ENCODE measurements at places on chromosomes 5 and 9. TPM values are rescaled to one million over a fixed set of nuclear protein-coding genes. Genes with fewer than 3 reads are reported as not detected.

OTP gene
- total RNA-seq = not detected

NR2F1 gene
- total RNA-seq = 88.4 TPM

PCDHB9 gene
- total RNA-seq = 0.73 TPM

- peak; percentile 100 for DNase-seq
- H3K4me3 ChIP-seq = peak overlapping the region; percentile 38
- H3K27me3 ChIP-seq = no peaks in the 10 kb centered on the region
- H3K4me1 ChIP-seq = peaks cover 54% of the 10 kb centered on the region
- H3K27ac ChIP-seq = peak overlapping the region; percentile 71
These were observed 147.0 kb upstream of the RASA1 start for GRCh38 chr5:87120518-87121303.

- DNase-seq = no peak
- H3K4me1 ChIP-seq = peaks cover 12% of the 10 kb centered on the region
- no peaks in the 10 kb centered on the region for H3K27me3 ChIP-seq
These were observed 322.6 kb upstream of the POU5F2 start for GRCh38 chr5:94064025-94064424.

DRD1 gene
- not detected for total RNA-seq

CXCL14 gene
- not detected for total RNA-seq

- no peak overlapping the region for H3K4me3 ChIP-seq
- no peak overlapping the region for H3K27ac ChIP-seq
- no peaks in the 10 kb centered on the region for H3K36me3 ChIP-seq
- peak; percentile 11 for DNase-seq
- no peaks in the 10 kb centered on the region for H3K27me3 ChIP-seq
These were observed 204.8 kb upstream of the HAPLN1 start for GRCh38 chr5:83925321-83925954.

DNA sequence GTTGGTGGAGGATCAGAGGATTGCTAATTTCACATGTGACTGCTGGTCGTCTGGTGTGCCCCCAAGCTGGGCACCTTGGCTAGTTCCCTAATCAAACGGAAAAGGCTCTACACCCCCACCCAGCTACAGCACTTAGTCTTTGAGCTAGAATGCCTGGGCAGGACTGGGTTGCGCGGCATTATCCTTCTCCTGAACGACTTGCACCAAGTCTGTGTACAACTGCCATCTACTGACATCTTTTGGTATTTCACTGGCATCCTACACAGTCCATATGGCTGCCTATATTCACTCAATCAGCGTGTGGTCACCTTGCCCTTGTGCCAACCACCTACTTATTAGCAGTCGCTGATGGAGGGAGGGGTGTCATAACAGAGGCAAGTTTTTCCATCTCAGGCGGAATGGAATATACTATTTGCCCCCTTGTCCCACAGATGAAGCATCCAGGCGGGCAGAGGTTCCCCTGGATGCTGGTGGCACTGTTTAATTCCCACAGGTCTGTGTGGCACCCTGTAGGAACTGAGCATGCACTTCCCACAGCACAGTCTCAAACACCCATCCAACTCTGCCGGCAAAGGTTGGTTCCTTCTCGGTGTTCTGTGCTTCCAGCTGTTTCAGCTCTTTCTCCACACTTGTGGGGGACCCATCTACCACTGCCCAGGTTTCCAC lies 150.1 kb downstream of the OSTF1 start:
- no peaks in the 10 kb centered on the region for H3K4me1 ChIP-seq
- H3K4me3 ChIP-seq = no peak overlapping the region
- no peaks in the 10 kb centered on the region for H3K27me3 ChIP-seq

- no peak overlapping the region for H3K27ac ChIP-seq
- peaks cover 81% of the 10 kb centered on the region for H3K27me3 ChIP-seq
- H3K4me3 ChIP-seq = no peak overlapping the region
- no peak for DNase-seq
- no peaks in the 10 kb centered on the region for H3K4me1 ChIP-seq
- H3K36me3 ChIP-seq = no peaks in the 10 kb centered on the region
These were observed 8.5 kb upstream of the EGFLAM start for GRCh38 chr5:38249812-38250211.

DNA sequence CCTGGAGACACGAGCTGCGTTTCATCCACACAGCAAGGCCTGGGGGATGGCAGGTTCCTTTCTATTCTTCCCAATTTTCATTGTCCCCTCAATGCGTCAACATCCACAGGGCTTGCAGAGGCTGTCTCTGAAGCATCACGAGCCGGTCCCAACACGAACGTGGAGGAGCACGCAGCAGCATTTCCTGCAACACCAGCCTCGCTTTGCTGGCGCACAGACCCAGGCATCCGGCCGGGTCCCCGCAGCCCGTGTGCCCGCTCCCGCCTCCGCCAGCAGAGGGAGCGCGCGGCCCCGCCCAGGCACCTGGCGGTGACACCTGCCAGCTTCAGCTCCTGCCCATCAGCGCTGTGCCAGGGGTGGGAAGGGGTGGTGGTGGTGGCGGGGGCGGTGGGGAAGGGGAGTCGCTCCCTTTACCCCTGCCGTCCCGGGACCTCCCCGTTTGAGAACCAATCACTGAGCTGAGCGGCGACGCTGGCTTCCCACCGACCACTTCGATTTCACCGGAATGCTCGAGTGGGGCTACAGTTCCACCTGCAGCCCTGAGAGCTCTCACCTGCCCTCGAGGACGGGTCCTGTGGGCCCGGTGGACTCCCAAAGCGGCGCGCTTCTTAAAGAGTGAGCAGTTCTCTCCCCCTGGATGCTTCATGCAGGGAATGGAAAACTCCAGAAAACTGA lies 464.5 kb downstream of the ICE1 start:
- no peaks in the 10 kb centered on the region for H3K36me3 ChIP-seq
- peak; percentile 87 for DNase-seq
- H3K27me3 ChIP-seq = no peaks in the 10 kb centered on the region
- H3K4me3 ChIP-seq = peak overlapping the region; percentile 33
- no peak overlapping the region for H3K27ac ChIP-seq

GRCh38 chr5:158119961-158120723 lies 261.2 kb upstream of the CLINT1 start:
- no peak overlapping the region for H3K4me3 ChIP-seq
- H3K27ac ChIP-seq = peak overlapping the region; percentile 44
- H3K36me3 ChIP-seq = no peaks in the 10 kb centered on the region
- DNase-seq = peak; percentile 91
- H3K27me3 ChIP-seq = peaks cover 37% of the 10 kb centered on the region

DNA sequence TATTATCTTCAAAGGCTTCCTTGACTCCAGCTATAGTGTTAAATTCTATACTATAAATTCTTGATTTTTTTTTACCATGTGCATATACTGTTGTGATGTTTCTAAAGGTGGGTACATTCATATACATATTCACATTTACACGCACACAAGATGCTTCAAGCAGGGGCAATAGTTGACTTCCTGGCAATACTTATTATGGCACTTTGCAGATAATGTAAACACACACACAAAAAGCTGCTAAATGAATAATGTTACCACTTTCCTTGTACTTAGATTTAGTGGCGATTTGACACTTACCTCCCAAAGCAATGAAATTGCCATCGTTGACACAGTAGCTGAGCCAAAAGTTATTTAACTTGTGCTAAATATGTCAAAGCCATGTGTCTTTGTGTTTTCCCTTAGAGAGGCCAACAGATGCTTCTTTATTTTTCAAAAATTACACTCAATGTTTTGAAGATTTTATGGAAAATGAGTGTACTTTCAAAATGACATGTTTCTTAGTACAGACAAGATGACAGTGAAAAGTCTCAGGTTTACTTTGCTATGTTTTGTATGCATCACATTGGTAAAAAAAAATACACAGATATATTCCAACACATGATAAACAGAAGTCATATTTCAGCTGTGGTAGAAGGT lies 12.2 kb upstream of the ERAP2 start:
- no peaks in the 10 kb centered on the region for H3K27me3 ChIP-seq
- DNase-seq = no peak
- H3K4me1 ChIP-seq = no peaks in the 10 kb centered on the region
- no peak overlapping the region for H3K27ac ChIP-seq
- H3K36me3 ChIP-seq = no peaks in the 10 kb centered on the region

SNX2 gene
- total RNA-seq = 30.5 TPM

GRCh38 chr9:6973762-6974161 lies 216.0 kb downstream of the KDM4C start:
- H3K27me3 ChIP-seq = no peaks in the 10 kb centered on the region
- H3K27ac ChIP-seq = no peak overlapping the region
- H3K4me3 ChIP-seq = no peak overlapping the region
- H3K4me1 ChIP-seq = no peaks in the 10 kb centered on the region
- DNase-seq = peak; percentile 13

DNA sequence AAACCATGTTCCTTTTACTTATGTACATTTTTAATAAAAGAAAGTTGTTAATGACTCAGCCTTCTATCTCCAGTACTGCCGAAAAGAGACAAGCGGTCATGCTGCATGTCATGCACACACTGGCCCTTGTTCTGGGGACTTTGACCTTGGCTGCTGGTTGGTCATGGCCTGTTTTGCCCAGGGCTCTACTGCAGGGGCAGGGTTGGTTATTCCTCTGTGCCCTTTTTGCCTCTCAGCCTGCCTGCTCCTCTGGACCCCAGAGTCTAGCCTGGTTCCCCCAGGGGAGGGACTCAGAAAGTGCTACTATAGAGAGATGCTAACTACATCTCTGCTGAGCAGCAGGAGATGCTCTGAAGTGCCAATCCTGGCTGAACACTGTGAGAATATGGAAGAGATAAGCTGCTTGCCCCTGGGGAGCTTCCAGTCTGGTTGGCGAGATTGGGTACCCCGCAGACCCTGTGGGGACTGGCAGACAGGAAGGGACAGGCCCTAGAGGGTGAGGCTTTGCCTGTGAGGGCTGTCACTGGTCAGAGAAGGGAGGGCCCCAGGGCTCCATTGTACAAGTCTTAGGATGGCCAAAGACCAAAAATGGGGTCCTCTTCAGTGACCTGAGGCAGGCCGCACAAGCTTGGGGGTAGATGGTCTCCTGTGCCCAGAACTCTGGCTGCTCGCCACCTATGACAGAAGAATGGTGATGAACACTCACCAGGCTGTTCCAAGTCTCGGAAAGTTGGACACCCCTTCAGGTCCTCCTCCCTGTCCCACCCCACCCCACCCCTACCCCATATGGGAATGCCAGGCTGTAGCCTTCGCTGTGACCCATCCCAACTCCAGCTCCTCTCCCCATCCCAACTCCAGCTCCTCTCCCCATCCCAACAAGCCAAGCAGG lies 14.3 kb downstream of the IRF1 start:
- H3K36me3 ChIP-seq = no peaks in the 10 kb centered on the region
- H3K27ac ChIP-seq = no peak overlapping the region
- DNase-seq = no peak
- no peaks in the 10 kb centered on the region for H3K27me3 ChIP-seq

- H3K4me3 ChIP-seq = peak overlapping the region; percentile 32
- no peak for DNase-seq
- no peaks in the 10 kb centered on the region for H3K4me1 ChIP-seq
- H3K27ac ChIP-seq = no peak overlapping the region
- H3K36me3 ChIP-seq = no peaks in the 10 kb centered on the region
These were observed 880.9 kb upstream of the SEMA6A start for GRCh38 chr5:117455236-117456233.

- H3K27ac ChIP-seq = peak overlapping the region; percentile 52
- DNase-seq = peak; percentile 63
- H3K27me3 ChIP-seq = no peaks in the 10 kb centered on the region
These were observed 134.3 kb downstream of the CDH18 start for GRCh38 chr5:19853616-19854240.

GRCh38 chr5:153799466-153799865 lies 239.2 kb downstream of the FAM114A2 start:
- no peaks in the 10 kb centered on the region for H3K27me3 ChIP-seq
- H3K27ac ChIP-seq = no peak overlapping the region
- no peak overlapping the region for H3K4me3 ChIP-seq
- no peaks in the 10 kb centered on the region for H3K4me1 ChIP-seq

SPATA24 gene
- total RNA-seq = 3.1 TPM

- no peaks in the 10 kb centered on the region for H3K27me3 ChIP-seq
- no peak overlapping the region for H3K4me3 ChIP-seq
- no peak for DNase-seq
- no peaks in the 10 kb centered on the region for H3K4me1 ChIP-seq
- no peak overlapping the region for H3K27ac ChIP-seq
- no peaks in the 10 kb centered on the region for H3K36me3 ChIP-seq
These were observed 12.0 kb downstream of the GDF9 start for GRCh38 chr5:132854301-132854700.
